ENCODE measurements at places on chromosomes 13 and 19.

DNA sequence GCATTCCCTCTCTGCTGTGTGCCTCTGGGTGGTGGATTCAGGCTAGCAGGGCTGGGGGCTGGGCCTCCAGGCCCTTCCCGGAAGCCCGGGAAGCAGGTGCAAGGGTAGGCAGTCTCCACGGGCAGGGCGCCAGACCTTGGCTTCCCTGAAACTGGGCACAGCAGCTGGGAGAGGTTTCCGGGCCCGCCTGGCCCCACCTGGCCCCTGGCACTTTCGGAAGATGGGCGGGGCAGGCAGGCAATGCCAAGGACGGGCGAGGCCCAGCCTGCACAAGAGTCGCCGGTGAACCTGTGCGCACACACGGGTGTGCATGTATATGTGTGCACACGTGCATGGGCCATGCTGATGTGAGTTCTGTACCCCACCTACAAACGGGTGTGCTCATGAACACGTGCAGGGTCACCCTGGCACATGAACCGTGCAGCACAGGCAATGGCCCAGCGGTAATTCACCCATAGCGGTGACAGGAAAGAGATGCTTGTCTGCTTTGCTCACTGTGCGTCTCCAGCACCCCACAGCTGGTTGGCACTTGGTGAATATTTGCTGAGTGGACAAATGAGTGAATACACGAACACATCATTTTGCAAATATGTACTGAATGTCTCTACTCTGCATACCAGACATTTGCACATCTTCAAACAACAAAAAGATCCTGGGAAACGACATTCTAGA, 15.3 kb downstream of the GADD45B start:
- H3K27ac ChIP-seq, result no peak overlapping the region
- peaks cover 17% of the 10 kb centered on the region for H3K27me3 ChIP-seq
- no peak for DNase-seq
- H3K4me1 ChIP-seq, result peaks cover 3% of the 10 kb centered on the region
- no peaks in the 10 kb centered on the region for H3K36me3 ChIP-seq
- no peak overlapping the region for H3K4me3 ChIP-seq

- no peaks in the 10 kb centered on the region for H3K36me3 ChIP-seq
- peaks cover 14% of the 10 kb centered on the region for H3K4me1 ChIP-seq
- no peak for DNase-seq
Measured at GRCh38 chr19:14250870-14251269, 44.9 kb upstream of the ADGRL1 start.

DNA sequence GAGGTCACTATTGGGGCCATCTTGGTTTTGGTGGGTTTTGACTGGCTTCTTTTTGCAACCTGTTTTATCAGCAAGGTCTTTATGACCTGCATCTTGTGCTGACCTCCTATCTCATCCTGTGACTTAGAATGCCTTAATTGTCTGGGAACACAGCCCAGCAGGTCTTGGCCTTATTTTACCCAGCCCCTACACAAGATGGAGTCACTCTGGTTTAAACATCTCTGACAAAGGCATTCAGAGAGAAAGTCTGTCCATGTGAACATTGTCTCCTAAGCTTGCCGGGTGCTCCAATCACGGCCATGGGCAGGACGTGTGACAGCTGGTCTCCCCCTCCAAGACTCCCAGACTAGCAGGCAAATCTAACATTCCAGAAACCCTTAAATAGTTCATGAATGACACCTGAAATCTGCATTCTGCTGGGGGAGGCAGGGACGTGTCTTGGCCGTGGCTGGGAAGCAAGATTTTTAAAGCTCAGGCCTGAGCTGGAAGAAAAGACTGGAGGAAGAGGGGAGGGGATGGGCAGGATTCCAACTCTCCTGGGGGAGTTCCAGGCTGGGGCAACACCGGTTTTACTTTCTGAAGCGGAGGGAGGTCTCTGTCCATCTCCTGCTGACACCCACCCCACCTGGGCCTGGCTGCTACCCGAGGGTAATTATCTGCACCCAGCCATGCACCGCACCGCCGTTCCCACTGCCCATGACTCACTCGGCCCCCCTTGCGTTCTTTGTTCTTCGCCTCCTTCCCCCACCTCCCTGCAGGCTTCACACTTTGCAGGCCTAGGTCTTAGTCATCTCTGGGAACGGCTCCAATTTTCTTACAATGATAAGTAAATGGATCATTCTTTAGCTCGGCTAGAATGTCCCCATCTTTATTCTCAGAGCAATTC, 11.6 kb upstream of the OR1M1 start:
- no peak overlapping the region for H3K4me3 ChIP-seq
- H3K27ac ChIP-seq, result no peak overlapping the region
- no peak for DNase-seq
- peaks cover 4% of the 10 kb centered on the region for H3K36me3 ChIP-seq

GRCh38 chr13:79937771-79938216, 403.1 kb downstream of the SPRY2 start:
- no peak overlapping the region for H3K27ac ChIP-seq
- no peaks in the 10 kb centered on the region for H3K36me3 ChIP-seq
- no peak for DNase-seq
- no peaks in the 10 kb centered on the region for H3K4me1 ChIP-seq

All from endothelial cell (in vitro differentiated cells).